Breast epithelium (tissue), 4 donors: ENCODE measurements at places on chromosomes 1 and 21. TPM values are rescaled to one million over a fixed set of nuclear protein-coding genes. Genes with fewer than 3 reads are reported as not detected.

Gene ADGRL2
- 59.6 TPM for total RNA-seq

DNA sequence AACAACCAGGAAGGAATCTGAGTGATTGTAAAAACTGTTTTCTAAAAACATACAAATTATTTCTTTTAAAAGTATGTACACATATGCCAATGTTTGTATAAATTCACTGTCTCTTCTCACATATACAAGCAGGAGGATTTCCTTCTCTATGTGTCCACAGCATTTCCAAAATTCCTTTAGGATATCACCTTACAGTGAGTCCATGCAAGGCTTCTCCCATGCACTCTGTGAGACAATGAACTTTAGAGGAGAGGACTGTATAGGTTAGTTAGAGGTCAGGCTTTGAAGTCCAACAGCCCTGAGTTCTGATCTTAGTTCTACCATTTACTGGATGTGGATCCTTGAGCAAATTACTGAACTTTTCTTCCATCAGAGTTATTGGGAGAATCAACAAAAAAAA, 34.1 kb upstream of the USH2A start:
- no peak for DNase-seq
- no peaks in the 10 kb centered on the region for H3K36me3 ChIP-seq
- no peaks in the 10 kb centered on the region for H3K27me3 ChIP-seq

- peak overlapping the region; percentile 17 for H3K27ac ChIP-seq
- no peaks in the 10 kb centered on the region for H3K36me3 ChIP-seq
- H3K4me3 ChIP-seq: no peak overlapping the region
- DNase-seq: no peak
These were observed 10.2 kb downstream of the JAK1 start for GRCh38 chr1:64956010-64956640.

Gene AKR7A3
- 5.1 TPM for total RNA-seq

Gene CYP4A11
- 0.29 TPM for total RNA-seq

DNA sequence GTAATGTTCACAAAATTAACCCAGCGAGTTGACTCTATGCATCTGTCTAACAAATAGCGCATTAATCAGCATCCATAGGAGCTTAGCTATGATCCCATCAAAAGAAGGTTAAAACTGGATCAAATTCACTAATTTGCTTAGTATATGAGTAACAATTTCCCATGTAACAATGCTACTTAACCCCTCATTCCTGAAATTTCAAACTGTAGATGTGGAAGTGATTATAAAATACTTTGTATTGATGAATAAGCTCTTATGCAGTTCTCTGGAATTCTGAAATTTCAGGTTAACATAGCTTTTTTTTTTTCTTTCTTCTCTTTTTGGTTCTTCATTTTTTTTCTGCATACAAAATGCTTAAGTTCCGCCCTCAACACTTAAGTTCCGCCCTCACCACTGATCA, 1272.7 kb downstream of the KCNT2 start:
- no peaks in the 10 kb centered on the region for H3K4me1 ChIP-seq
- H3K4me3 ChIP-seq: no peak overlapping the region
- no peaks in the 10 kb centered on the region for H3K27me3 ChIP-seq
- no peaks in the 10 kb centered on the region for H3K36me3 ChIP-seq

DNA sequence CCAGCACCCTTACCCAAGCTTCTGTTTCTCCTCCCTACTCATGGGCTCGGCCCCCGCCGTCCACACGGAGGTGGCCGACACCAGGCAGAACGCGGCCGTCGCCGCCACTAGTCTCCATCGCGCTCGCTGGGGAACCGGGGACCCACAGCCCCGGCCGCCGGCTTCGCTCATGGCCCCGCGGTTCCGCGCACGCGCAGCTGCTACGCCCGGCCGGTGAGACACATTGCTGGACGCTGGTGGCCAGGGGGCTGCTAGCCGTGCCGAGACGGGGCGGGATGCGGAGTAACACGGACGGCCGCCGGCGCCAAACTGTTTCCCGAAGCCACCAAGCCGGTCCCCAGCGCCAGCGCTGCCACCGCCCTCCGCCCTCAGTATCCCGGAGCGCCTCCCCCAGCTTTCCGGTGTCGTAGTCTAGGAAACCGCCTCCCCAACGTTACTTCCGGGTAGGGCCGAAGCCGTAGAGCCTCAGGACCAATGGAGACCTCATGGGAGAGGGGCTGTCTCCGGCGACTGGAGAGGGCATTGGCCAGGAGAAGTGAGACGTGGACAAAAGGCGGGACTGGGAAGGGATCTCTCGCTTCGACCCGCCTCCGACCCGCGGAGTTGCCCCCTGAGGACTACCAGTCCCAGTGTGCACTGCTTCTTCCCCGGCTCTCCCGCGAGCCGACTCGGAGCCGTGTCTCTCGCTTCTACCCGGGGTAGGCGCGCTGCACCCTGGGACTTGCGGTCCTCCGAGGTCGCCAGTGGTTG, at the start of gene EDEM3:
EDEM3 (minus strand) TSS at position 383 of the 750 bp plus-strand sequence; CDS start at position 171, 212 bp downstream.
- peak; percentile 99 for DNase-seq
- H3K27ac ChIP-seq: peak within 1 kb of the TSS; percentile 97
- H3K4me3 ChIP-seq: peak within 1 kb of the TSS; percentile 95
- H3K27me3 ChIP-seq: no peaks in the 10 kb centered on the region
- no peaks in the 10 kb centered on the region for H3K36me3 ChIP-seq

Gene ITLN2
- total RNA-seq: 10.7 TPM
